SHP77 (cell line): ENCODE measurements at places on chromosomes 5 and 9.

- no peak for DNase-seq
Measured at GRCh38 chr5:14627270-14627669, 37.2 kb upstream of the OTULIN start.

- no peak for DNase-seq
Measured at GRCh38 chr5:101326766-101327165, 423.7 kb upstream of the ST8SIA4 start.

DNA sequence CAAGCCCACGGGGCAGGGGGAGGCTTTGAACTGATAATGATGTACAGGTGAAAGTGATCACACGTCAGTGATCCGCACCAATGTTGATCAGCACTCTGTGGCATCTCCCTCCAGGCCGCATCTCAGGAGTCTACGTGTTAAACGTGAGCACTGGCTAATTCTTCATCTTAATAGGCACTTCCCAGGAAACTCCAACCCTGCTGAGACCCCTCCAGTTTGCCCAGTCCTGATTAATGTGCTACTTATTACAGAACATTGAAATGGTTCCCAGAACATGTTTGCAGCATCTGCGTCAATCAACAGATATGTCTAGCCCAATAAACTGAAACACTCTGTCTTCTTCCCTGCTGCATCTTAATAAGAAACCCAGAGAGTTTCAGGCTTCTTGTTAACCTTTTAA, 298.4 kb downstream of the DEPDC1B start:
- DNase-seq: no peak

GRCh38 chr9:34479431-34479866, 20.8 kb downstream of the DNAI1 start:
- no peak for DNase-seq

DNA sequence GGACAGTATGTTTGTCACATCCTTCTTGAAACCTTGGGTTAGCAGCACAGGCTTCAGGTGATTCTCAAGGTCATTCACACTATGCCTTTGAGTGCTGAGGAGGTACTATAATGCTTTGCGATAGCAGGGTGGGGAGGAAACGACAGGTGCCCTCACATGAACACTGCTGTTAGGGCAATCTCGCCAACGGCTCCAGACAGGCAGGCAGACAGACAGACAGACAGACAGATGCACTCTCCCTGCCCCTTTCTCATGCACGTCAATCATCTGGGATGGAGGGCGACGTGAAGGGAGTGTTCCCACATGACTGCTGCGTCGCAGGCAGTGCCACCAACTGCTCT, 82.9 kb downstream of the RAPGEF1 start:
- peak; percentile 8 for DNase-seq

DNA sequence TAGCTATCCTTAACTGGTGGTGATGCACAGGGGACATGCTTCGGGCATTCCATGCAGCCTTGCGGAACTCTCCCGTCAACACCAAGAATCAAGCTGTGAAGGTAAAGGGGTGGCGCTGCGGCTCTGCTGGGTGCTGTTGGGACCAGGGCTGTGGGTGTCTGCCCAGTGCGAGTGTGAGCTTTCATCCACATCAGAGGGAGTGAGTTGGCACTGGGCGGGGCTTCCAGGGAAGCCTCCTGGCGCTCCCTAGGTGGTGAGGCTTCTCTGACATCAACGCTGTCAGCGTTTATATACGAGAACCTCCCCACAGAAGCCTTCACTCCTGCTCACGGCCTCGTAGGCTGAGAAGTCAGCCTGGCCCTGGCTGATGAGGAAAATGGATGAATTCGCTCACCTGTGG, 11.7 kb downstream of the ARPC5L start:
- no peak for DNase-seq
